ENCODE measurements at places on chromosomes 5 and 9.

GRCh38 chr9:132042324-132042723, 37.3 kb downstream of the MED27 start:
- no peak for DNase-seq

- DNase-seq, result no peak
These were observed 898 bp downstream of the CDH10 start for GRCh38 chr5:24643880-24644279.

- DNase-seq, result no peak
These were observed 69.8 kb downstream of the SYK start for GRCh38 chr9:90871327-90871935.

- no peak for DNase-seq
These were observed 126.0 kb upstream of the TMEM161B start for GRCh38 chr5:88394536-88395175.

DNA sequence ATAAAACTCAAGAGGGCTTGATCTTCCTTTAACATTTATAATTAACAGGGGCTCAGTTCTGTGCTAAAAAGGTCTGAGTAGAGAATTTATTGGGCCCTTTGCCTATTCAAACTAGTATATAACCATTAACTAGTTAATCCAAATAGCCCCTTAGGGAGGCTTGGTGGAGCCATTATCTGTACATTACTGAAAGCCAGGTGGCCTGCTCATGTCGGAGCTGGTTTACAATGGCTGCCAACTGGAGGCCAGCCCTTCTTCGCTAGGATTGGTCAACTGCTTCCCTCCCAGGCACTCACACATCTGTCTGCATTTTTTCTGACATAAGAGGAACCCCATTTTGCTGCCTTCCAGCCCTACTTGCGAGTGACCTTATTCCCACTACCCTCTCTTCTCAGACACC, 30.4 kb upstream of the NDFIP1 start:
- no peak for DNase-seq

- DNase-seq, result no peak
These were observed 216.1 kb downstream of the ACTL7B start for GRCh38 chr9:108639696-108640095.

- no peak for DNase-seq
These were observed 52.8 kb upstream of the EGFL7 start for GRCh38 chr9:136609838-136610311.
